NK-92 treated with Interleukin-12 subunit alpha and Interleukin-12 subunit beta, amount 100 ng/mL, for 24 hours (cell line): ENCODE measurements at places on chromosomes 3 and 15.

DNA sequence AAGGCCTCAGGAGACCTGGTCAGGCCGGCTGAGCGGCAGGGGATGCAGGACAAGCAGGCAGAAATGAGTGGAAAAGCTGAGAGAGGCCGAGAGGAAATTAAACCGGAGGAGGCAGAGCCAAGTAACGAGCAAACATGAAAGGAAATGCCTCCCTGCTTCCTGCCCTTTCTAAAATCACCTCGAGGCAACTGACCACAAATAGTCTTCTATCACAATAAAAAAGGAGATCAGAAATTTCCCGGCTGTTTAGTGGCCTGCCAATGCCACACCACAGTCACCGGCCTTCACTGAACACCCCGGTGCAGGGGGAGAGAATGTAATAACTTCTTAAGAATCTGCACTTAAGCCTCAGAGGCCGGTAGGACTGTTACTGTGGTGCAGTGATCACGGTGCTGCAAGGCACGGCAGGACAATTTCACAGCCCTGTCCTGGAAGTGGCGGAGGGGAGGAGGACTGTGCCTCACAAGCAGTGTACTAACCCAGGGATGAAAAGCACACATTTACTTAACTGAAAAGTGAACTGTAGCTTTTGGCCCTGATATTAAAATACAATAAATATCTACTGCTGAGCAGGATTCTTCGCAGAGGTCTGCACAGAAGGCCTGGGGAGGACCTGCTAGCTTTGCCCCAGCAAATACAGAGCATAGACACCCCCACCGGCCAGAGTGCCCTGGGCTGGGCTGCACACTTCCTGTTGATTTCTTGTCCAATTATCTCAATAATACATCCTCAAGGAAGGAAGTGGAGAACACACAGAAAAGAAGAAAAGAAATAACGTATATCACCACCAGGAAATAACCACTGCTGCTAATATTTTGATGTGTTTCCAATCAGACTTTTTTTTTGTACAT, 183.5 kb upstream of the NSMCE3 start:
- no peak for DNase-seq

DNA sequence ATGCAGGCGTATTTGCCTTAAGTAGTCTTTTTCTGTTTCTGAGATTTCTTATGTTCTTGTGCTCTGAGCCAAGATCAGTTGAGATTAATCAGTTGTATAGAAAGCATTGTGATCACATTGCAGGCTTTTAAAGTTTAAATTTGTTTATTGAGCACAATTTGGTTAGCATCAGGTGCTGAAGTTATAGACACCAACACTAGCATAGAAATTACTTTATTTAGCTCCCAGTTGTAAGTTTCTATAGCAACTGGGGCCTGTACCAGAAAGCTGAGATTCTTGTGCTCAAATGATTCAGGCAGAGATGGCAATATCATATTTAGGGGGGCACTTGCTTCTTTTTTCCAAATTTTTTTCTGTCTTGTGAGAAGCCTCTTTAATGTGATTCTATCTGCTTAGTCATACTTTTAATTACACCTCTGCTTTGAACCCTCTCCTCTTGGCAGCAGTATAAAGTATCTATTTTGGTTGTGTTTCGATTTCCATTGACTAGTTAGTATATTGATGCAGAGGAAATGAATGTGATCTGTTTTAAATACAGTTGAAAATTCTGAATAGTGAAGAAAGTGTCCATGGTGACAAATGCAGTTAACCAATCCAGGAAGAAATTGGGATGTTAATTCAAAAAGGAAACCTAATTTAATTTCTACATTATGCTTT, 241.7 kb upstream of the GBE1 start:
- DNase-seq = no peak

DNA sequence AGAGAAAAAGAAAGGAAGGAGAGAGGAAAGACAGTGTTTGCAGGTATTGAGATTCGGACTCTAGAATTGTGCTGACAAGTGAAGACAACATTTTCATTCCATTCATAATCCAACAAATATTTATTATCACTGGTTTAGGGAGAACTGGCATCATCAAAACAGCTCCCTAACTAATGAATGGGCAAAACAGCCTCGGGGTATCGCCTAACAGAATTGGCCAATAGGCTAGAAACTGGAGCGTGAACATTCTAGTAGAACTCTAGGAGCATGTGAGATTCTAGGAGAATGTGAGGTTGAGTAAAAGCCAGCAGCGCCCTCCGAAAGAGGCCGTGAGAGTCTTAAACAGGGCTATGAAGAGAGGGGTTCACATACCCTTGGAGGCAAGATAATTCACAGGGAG, 221.8 kb upstream of the WNT5A start:
- no peak for DNase-seq

- no peak for DNase-seq
Observed at GRCh38 chr3:72797773-72798543, 50.3 kb downstream of the SHQ1 start.

DNA sequence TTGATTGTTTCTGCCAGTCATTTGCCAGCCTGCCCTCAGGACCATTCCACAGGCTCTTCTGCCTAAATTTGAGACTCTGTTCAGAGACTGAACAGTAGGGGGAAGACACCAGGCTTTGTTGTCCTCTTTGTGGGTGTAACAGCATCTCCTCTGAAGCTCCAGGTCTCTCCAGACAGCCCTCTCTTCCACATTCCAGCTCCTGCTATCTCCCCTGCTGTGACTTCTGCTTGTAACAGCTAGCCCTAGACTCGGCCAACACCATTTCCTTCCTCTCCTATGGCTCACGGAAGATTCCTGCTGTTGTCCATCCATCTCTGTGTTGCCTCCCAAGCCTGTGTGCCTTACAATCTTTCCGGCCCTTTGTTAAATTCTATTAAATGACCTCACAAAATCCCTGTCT, 40.2 kb downstream of the SUCLG2 start:
- no peak for DNase-seq

GRCh38 chr3:10708216-10708893, 107.7 kb upstream of the SLC6A11 start:
- no peak for DNase-seq

DNA sequence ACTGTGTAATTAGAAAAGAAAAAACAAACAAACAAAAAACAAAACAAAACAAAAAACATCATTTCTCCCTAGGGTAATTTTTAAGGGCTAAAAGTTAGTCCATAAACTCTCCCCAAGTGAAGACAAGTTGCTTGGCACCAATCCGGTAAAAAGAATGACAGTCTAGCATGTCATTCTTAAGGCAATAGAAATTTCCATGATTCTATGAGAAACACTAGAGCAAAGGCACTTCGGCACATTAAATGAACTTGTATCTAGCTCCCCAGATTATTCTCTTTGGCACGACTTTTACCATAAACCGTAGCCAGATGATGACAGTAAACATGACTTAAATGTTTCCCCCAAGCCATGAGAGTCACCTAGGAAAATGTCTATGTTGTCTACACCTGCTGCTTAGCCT, 10.1 kb downstream of the COL8A1 start:
- no peak for DNase-seq

DNA sequence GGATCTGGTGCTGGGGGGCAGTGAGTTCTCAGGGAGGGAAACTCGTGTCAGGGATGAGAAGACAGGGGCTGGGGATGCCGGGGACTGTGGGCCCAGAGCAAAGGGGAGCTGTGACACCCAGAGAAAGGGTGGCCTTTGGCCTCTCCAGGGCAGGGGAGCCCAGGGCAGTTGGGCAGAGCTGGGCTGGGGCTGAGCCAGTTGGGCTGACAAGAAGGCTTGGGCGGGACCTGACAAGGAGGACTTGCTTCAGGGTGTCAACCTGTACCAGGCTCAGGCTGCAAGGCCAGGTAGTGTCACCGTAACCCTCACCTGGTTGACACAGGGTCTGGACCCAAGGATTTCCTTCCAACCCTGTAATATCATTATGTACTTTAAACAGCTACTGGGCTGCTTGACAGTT, 13.2 kb upstream of the ANPEP start:
- no peak for DNase-seq

DNA sequence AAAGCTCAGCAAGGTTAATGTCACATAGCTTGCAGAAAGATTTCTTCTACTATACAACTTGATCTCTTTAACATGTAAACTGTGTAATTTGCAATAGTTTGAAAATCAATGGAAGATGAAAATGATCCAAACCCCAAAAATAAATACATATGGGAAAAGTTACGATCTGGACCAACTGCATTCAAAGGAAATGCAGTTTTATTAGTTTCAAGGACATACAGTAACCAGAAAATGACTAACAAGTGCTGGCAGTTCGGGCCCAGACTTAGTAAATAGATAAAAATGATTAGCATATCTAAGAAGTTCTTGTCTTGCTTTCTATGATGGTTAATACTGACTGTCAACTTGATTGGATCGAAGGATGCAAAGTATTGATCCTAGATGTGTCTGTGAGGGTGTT, 37.3 kb upstream of the LEKR1 start:
- no peak for DNase-seq

DNA sequence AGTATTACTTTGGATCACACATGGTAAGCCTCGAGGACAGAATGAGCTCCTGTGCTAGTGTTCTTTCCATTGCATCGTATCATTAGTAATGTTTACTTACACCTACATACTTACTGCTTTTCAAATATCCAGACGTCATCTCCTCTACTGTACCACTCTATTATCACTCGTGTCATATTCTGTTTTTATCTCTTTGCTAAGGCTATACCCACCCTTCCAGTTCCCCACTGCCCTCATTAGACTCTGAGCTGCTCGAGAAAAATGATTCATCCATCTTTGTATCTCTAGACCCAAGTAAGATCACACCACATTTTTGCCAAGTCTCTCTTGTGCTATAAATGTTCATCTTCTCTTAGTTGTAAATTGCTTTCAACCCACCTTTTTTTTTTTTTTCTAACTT, 245.7 kb downstream of the TIGIT start:
- DNase-seq = no peak

- peak; percentile 70 for DNase-seq
Observed at GRCh38 chr15:50876989-50877360, 31.5 kb upstream of the AP4E1 start.

DNA sequence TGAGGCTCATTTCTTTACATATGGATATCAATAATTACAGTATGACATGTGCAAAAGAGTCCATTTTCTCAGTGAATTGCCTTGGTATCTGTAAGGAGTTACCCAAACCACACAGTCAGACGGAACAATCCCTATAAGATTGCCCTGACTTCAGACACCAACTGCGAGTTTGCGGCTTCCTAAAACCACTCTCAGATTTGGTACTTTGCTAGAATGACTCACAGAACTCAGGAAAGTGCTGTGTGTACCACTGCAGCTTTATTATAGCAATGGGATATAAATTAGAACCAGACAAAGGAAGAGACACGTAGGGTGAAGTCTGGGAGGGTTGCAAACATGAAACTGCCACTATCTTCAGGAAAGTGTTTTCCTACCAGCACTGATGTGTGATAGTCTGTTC, 45.8 kb upstream of the ATP13A3 start:
- no peak for DNase-seq

DNA sequence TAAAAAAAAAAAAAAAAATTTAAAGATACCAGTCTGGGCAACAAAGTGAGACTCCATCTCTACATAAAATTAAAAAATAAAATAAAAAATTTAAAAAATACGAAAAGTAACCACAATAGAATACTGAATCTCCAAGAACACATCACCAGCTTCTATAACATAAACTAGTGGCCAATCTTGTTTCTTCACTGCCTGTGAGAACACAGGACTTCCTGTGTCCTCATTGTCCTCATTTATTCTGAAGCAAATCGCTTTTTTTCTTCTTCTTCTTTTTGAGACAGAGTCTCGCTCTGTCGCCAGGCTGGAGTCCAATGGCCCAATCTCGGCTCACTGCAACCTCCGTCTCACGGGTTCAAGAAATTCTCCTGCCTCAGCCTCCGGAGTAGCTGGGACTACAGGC, 28.6 kb upstream of the RAB7A start:
- no peak for DNase-seq

DNA sequence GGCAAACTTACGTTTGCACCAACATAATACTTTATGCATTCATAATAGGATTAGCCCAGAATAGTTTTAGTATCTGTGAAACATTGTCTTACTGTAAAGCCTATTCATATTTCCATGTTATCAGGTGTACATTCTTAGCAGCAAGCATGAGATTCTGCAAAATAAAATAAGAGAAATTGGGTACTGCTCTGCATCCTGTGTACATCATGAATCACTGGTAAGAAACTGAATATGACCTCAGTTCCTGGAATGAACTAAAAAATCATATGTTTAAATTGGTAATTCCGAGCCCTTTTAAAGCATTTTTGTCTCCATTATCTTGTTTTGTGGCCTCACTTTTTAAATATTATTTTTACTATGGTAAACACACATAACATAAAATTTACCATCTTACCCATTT, 605.1 kb downstream of the ROBO1 start:
- no peak for DNase-seq

GRCh38 chr3:116432795-116433194, 12.5 kb downstream of the LSAMP start:
- no peak for DNase-seq

GRCh38 chr3:139378587-139379241, 10.7 kb downstream of the COPB2 start:
- no peak for DNase-seq

DNA sequence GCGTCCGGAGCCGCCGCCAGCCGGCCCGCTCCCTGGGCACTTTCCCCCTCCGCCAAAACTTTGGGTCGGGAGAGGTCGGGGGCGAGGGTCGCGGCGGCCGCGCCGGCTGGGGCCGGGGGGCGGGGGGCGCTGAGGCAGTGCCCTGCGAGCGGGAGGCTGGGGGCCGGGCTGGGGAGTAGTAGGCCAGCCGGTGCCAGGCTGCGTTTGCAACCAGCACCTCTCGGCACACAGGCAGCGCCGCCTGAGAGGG, 452 bp downstream of the BBX start:
- DNase-seq = peak; percentile 64

DNA sequence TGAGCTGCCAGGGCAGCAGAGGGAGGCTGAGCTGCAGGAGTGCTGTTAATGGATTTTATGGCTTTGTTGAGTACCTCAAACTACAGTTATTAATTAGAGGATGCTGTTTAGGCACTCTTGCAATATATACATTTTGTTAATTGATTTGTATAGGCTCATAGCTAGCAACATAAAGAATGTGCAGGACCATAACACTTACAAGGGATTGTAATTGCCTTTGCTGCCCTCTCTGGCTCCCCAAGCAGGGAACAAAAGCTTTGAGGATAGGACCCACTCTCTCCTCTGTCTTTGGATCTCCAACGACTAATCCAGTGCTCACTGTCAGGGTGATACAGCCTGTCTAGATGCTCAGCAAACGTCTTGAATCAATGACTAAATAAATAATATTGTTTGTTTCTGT, 1.2 kb upstream of the CLSTN2 start:
- no peak for DNase-seq
